ENCODE measurements at places on chromosomes 11 and 22.

- ATAC-seq: peak; percentile 88
Observed at GRCh38 chr11:116641561-116642045, 131.2 kb downstream of the BUD13 start.

GRCh38 chr11:44880511-44880910 is 70.2 kb downstream of the TP53I11 start:
- no peak for ATAC-seq

DNA sequence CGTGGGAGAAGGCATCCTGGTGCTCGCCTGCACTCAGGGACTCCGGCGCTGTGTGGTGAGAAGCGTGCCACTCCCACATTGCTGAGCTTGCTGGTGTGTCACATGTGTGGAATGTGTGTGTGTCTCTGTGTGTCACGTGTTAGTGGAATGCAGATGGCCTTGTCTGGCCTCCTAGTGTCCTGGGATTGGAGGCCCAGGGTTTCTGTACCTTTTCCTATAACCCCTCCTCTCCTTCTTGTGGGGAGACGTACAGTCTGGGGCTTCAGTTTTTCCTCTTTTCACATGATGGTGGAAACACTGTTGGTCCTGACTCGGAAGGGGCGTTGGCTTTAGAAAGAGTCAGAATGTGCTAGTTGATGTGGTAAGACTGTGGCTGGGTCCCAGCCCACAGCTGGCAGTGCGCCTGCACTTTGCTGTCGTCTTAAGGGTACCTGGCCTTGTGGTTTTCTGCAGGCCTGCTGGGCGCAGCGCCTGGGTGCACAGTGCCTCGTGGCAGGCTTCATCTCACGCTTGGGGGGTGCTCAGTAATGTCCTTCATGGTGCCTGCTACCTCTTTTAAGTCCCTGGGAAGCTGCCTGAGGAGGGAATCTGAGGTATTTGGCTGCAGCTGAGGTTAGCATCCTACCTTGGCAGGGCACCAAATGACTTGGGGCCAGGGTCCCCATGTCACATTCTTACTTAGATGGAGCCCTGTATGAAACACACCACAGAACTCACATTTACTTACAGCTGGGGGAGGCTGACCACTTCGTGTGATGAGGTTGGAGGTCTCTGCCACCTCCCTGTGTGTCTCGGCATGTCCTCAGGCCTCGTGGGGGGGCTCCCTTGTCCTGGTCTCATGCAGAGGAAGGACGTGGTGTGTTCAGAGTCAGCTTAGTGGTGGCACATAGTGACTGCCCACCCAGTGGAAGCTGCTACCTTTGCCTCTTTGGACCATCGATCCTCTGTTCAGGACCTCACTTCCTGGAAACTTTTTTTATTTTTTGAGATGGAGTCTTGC is 61.9 kb downstream of the MED15 start:
- ATAC-seq: peak; percentile 89

GRCh38 chr22:33811686-33812085 is 108.6 kb downstream of the LARGE1 start:
- ATAC-seq: no peak

- no peak for ATAC-seq
Observed at GRCh38 chr11:10639350-10639749, 54.2 kb downstream of the IRAG1 start.

DNA sequence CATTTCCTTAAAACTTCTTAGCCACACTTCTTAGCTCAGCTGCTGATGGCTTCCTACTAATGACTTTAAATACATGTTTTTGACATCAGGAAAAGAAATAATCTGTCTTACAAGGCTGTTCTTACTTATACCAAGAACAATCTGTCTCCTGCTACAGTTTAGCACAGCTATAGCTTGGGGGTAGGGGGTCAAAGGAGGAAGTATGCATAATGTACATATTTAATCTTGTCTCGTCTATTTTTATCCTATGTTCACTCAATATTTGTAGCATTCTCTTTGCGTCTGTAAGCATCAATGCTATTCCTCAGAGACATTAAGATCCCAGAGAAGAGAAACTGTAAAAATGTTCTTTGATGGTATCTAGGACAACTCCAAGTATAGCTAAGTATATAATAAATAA is 96.0 kb downstream of the KIRREL3 start:
- ATAC-seq: no peak

- no peak for ATAC-seq
Observed at GRCh38 chr11:69904161-69904973, 85.2 kb upstream of the FGF3 start.

DNA sequence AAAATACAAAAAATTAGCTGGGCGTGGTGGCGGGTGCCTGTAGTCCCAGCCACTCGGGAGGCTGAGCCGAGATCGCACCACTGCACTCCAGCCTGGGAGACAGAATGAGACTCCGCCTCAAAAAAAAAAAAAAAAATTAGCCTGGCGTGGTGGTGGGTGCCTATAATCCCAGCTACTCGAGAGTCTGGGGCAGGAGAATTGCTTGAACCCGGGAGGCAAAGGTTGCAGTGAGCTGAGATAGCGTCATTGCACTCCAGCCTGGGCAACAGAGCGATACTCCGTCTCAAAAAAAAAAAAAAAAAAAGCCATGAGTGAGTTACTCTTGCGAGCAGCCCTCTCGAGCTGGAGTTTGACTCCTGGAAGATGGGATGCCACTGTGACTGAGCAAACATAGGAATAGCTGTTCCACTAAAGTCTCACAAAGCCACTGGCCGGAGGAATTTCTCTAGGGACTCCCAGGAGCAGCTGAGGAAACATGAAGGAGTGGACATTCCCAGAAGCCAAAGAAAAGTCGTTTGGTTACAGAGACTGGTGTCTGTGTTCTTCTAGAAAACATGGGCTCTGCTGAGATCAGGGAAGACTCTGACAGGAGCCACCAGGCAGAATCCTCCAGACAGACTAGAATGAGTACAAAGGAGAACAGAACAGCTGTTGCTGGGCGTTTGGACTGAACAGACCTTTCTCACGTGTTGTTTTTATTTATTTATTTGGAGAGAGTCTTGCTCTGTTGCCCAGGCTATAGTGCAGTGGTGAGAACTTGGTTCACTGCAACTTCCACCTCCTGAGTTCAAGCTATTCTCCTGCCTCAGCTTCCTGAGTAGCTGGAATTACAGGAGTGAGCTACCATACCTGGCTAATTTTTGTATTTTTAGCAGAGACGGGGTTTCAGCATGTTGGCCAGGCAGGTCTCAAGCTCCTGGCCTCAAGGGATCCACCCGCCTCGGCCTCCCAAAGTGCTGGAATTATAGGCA is 32.4 kb upstream of the MYH9 start:
- no peak for ATAC-seq
